ENCODE measurements at places on chromosomes 4 and X. TPM values are rescaled to one million over a fixed set of nuclear protein-coding genes. Genes with fewer than 3 reads are reported as not detected.

Gene USP26
- not detected for total RNA-seq

Gene VCX2
- not detected for total RNA-seq

Gene ITGB1BP2
- total RNA-seq: 0.95 TPM

Gene CPZ
- total RNA-seq: not detected

Gene SNCA
- 44.6 TPM for total RNA-seq

Gene SCFD2
- total RNA-seq: 15.0 TPM

Gene DGAT2L6
- total RNA-seq: not detected

Gene LEF1
- 10.1 TPM for total RNA-seq

Gene RAI2
- not detected for total RNA-seq

Gene CXCL11
- 0.44 TPM for total RNA-seq

Gene SLC30A9
- 56.0 TPM for total RNA-seq

Gene RNF175
- total RNA-seq: not detected

Gene IL2RG
- total RNA-seq: 0.11 TPM

Gene GPRASP2
- total RNA-seq: 9.1 TPM

Gene NMU
- 0.27 TPM for total RNA-seq

Gene PSAPL1
- total RNA-seq: not detected

Gene KCND1
- 0.54 TPM for total RNA-seq

Gene ELMOD2
- 11.5 TPM for total RNA-seq

Gene LRBA
- 40.1 TPM for total RNA-seq
